ENCODE measurements at places on chromosomes 2 and 18. TPM values are rescaled to one million over a fixed set of nuclear protein-coding genes. Genes with fewer than 3 reads are reported as not detected.

GRCh38 chr2:101753720-101754490, 56.4 kb downstream of the MAP4K4 start:
- no peak overlapping the region for H3K4me3 ChIP-seq
- H3K4me1 ChIP-seq: peaks cover 39% of the 10 kb centered on the region
- no peaks in the 10 kb centered on the region for H3K27me3 ChIP-seq
- H3K27ac ChIP-seq: no peak overlapping the region

DNA sequence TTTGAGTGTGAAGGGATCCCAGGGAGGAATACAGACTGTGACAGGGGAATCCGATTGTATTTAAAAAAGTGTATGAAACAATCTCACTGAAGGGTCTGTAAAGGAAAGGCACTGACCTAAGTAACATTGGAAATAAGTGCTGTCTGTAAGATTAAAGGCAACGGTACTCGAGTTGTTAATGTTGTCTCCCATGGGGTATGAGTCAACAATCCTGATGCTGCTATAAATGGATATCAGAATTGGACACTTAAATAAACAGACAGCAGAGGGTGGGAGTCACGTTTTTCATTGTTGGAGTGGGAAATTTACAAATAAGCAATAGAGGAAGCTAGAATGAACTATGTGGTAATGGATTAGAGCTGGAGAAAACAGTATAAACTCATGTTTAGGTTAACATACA, 452.4 kb upstream of the RGPD4 start:
- H3K27me3 ChIP-seq: no peaks in the 10 kb centered on the region
- no peak for DNase-seq
- no peak overlapping the region for H3K4me3 ChIP-seq
- H3K36me3 ChIP-seq: no peaks in the 10 kb centered on the region

GRCh38 chr18:41923446-41923845, 31.6 kb upstream of the PIK3C3 start:
- no peaks in the 10 kb centered on the region for H3K27me3 ChIP-seq
- H3K27ac ChIP-seq: no peak overlapping the region
- no peak overlapping the region for H3K4me3 ChIP-seq
- no peaks in the 10 kb centered on the region for H3K4me1 ChIP-seq
- DNase-seq: no peak

- no peaks in the 10 kb centered on the region for H3K4me1 ChIP-seq
- H3K27ac ChIP-seq: no peak overlapping the region
- no peak overlapping the region for H3K4me3 ChIP-seq
- no peaks in the 10 kb centered on the region for H3K27me3 ChIP-seq
- DNase-seq: no peak
These were observed 24.5 kb upstream of the RAPH1 start for GRCh38 chr2:203559641-203560040.

DNA sequence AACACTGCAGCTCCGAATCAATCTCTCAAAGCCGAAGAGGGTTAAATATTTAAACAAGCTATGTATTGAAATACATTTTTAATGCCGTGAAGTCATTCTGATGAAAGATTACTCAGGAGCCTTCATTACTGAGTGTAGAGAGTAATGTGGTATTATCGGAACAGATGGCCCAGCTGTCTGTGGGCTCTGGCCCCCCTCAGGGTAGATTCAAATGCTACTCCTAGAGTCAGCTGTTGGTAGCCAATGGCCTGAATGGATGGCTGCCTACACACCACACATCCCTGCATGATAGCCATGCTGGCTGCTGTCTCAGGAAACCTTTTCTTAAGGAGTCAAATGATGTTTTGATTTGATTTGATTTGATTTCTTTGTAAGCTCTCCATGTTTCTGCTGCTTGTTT, 732.3 kb upstream of the CELF4 start:
- H3K27ac ChIP-seq: no peak overlapping the region
- H3K36me3 ChIP-seq: no peaks in the 10 kb centered on the region
- H3K4me1 ChIP-seq: no peaks in the 10 kb centered on the region
- no peak for DNase-seq
- no peaks in the 10 kb centered on the region for H3K27me3 ChIP-seq

The LINC00305 gene
- total RNA-seq: not detected

The ACTR2 gene
- total RNA-seq: 93.3 TPM

The ZNF512 gene
- 18.3 TPM for total RNA-seq

The ATRAID gene
- total RNA-seq: 124 TPM

The RFTN2 gene
- total RNA-seq: 2.7 TPM

The DNAJC10 gene
- total RNA-seq: 46.0 TPM

The NOSTRIN gene
- 0.76 TPM for total RNA-seq

The ALKAL2 gene
- total RNA-seq: not detected

The PTPRM gene
- 8.3 TPM for total RNA-seq

The TMEM37 gene
- total RNA-seq: 4.6 TPM

The FSIP2 gene
- total RNA-seq: not detected

The SERPINB7 gene
- 1.6 TPM for total RNA-seq

The HNMT gene
- total RNA-seq: 5.9 TPM

Measured in esophagus squamous epithelium (tissue), 5 donors.